Sigmoid colon (tissue), 7 donors: ENCODE measurements at places on chromosomes 3 and 15. TPM values are rescaled to one million over a fixed set of nuclear protein-coding genes. Genes with fewer than 3 reads are reported as not detected.

DNA sequence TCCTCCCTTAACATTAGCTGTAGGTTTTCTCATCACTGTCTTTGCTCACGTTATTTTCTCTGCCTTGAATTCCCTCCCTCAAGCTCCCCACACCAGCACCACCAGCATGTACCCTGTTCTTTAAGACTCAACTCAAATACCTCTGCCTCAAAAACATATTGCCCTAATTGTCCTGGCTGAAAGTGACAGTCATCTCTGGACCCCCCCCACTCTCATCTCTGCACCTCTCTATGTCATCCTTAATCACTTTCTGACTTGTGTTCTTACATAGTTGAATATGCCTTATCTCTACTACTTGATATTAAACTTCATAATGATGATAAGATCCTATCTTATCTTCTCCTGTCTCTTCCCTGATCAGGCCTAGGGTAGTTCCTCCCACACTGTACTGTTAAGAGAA is 345.2 kb upstream of the TPRG1 start:
- no peak for DNase-seq

- no peak for DNase-seq
Observed at GRCh38 chr15:76366714-76367113, 30.1 kb downstream of the ISL2 start.

CCR2 gene
- 0.69 TPM for polyA plus RNA-seq

DNA sequence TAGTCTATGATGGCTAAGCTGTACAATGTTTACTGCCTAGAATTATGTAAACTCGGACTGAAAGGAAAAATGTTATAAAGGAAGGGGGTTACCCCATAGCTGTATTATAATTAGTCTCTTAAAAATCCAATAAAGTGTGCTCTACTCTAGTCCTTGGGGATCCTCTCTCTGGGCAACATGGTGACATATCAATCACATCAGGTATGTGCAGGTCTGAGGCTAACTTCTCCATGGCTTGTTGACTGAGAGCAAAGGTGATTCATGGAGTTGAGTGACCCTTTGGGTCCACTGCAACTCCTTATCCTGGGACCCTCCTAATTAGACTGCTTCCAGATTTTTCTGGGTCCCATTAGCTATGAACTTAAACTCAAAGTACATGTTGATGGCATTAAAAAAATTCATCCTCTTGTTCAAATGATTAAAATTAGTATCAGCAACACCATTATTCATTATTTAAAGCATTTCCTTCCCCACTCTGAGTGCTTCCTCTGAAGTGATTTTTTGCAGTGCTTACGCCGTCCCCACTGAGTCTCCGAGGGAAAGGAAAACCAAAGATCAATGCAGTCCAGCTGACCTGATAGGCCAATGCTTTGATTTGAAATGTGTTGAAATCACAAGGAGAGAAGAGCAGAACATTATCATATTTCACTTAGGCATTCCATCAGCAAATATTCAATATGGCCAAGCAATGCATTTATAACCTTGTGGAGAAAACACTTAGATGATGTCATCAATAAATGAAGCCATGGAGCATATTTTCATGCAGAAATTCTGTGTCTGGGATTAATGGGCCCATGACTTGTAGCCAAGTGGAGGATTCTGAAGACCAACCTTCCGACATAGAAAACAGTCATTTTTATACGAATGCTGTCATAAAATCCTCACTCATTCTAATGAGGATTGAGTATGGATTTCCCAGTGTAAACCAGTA is 161.7 kb upstream of the CRBN start:
- DNase-seq, result no peak
